Bronchial smooth muscle cell (primary cell): ENCODE measurements at places on chromosomes 13 and 19. TPM values are rescaled to one million over a fixed set of nuclear protein-coding genes. Genes with fewer than 3 reads are reported as not detected.

Gene GPR183
- total RNA-seq, result not detected in 2 replicates

Gene CKM
- total RNA-seq, result not detected in 2 replicates

Gene NCLN
- total RNA-seq, result 27.6 and 32.8 TPM in 2 replicates

Gene FREM2
- under 0.01 TPM in 1 of 2 replicates, not detected in the other for total RNA-seq

Gene VAV1
- total RNA-seq, result under 0.01 TPM in 1 of 2 replicates, not detected in the other

Gene MEIOSIN
- not detected in 2 replicates for total RNA-seq

Gene HSH2D
- total RNA-seq, result not detected in 2 replicates
